ENCODE measurements at places on chromosomes 2 and 18.
A peak's percentile ranks its signal among the peaks of the same experiment; 100 is the strongest.

DNA sequence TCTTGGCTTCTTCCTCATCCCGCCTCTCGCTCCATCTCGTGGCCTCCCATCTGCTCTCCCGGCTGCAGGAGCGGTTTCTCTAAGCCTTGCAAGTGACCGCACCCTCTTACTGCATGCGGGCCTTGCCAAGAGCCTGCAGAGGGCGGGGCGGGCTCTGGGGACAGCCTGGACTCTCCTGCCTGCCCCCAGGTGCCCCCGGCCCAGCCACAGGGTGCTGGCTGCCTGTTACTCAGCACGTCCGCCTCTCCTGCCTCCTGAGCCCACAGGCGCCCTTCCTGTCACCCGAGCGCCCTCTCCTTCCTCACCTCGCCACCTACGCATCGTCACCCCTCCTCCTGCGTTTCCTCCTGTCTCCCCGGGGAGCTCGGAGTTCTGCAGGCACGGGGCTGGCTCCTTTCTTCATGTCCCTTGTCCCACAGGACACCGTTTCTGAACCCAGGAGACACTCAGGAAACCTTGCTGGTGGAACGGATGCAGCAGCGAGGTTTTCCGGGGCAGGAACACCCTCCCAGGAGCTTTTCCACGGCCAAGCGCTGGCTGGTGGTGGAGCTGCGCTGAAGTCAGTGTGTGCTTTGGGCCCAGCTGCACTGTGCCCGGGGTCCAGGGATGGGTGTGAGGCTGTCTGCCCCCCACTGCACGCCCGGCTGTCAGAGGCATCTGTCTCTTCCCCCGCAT is 28.5 kb downstream of the HPCAL1 start:
- peak; percentile 43 for DNase-seq

GRCh38 chr2:155308367-155309009 is 610.0 kb downstream of the KCNJ3 start:
- no peak for DNase-seq

DNA sequence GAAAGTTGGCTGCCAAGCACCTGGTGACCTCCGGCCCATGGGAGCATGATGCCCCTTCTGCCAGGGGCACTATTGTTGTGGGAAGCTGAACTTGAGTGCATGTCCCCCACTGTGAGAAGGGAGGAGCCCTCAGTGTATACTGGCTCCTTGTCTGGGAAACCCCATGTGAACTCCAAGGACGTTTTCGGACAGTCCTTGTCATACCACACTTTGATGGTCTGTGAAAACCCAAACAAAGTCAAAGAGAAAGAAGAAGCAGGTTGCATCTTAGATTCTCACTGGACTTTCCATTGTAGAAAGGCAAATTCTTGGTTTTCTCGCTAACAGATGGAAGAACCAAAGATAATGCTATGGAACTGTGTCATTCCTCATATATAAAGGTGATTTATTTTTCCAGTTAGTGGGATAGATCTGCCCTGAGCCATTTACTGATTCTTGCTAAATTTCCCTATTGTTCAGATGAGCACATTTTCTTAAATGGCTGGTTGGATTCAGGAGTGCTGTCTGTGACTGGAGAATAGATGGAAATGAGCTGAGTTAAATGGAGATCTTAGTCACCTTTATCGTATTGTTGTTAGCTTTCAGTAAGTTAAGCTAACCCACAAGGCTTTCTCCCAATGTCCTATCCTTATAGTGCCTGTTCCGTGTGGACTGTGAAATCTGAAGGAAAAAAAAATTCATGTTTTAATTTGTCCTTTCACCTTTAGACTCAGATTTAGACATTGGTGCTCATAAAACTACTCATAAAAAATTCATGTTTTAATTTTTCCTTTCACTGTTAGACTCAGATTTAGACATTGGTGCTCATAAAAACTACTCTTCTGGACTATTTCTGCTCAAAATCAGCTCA is 166.6 kb downstream of the ACTR3 start:
- DNase-seq = no peak

- no peak for DNase-seq
Measured at GRCh38 chr2:176187899-176188773, at the start of gene HOXD1. TSS of gene HOXD1 (plus strand) at chr2:176188668. CDS start at chr2:176188802, 134 bp downstream.
